Kidney tubule cell (primary cell): ENCODE measurements at places on chromosomes 7 and 10.

DNA sequence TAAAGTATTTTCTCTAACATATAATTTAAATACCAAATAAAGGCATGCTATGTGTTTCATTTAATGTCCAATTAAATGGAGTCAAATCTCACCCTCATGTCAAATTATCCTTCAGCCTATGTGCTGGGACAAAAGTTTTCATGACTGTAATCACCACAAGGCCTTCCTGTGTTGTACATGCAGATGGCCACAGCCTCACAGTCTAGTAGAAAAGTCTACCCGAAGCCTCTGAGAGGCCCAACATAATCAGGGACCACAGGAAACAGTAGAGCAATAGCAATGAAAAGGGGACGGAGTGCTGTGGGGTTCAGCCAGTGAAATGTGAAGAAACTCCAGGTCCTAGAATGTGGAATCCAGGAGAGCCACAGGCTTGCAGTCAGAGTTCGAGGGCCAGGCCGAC, 140.2 kb upstream of the KLF6 start:
- no peak for DNase-seq

DNA sequence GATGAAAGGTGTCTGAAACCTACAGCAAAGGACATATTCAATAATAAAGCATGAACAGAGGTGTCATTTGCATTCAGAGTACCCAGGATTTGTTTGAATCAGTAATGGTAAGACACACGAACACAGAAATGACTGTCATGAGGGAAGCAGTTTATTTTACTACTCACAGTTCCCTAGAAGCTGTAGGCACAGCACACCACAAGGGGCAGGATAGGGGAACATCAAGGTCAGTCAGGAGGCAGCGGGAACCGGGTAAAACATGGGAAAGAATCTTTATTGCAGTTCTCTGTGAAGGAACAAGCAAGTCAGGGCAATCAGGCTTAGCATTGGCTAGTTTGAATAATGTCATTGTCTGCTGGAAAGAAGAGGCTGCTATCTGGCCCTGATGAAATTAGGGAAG, 70.2 kb upstream of the PDSS1 start:
- DNase-seq = no peak

GRCh38 chr10:70694418-70695141, 22.3 kb downstream of the ADAMTS14 start:
- DNase-seq = peak; percentile 20

GRCh38 chr7:84701524-84702306, 485.1 kb downstream of the SEMA3D start:
- peak; percentile 87 for DNase-seq

GRCh38 chr7:140898786-140899536, 25.8 kb downstream of the BRAF start:
- no peak for DNase-seq

- no peak for DNase-seq
Measured at GRCh38 chr7:150848561-150849115, 3.7 kb upstream of the AOC1 start.

- DNase-seq = no peak
Measured at GRCh38 chr10:14086596-14086995, 244.1 kb downstream of the FRMD4A start.

DNA sequence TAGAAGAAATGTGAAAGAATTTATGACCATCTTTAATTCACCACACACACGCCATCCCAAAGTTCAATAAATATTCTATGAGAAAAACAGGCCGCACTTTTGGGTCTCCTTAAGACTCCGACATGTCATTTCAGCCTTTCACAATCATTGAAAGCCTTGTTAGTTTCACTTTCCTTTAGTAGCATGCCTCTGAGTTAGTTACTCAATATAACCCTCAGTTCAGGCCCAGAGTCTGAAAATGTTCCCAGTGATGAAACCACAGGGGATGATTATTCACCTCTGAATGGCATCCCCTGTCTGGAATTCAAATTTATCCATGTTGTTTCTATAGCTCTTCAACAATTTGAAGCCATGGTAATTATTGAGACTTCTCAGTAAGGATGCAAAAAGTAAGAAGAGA, 278.1 kb upstream of the NRP1 start:
- DNase-seq = peak; percentile 56

DNA sequence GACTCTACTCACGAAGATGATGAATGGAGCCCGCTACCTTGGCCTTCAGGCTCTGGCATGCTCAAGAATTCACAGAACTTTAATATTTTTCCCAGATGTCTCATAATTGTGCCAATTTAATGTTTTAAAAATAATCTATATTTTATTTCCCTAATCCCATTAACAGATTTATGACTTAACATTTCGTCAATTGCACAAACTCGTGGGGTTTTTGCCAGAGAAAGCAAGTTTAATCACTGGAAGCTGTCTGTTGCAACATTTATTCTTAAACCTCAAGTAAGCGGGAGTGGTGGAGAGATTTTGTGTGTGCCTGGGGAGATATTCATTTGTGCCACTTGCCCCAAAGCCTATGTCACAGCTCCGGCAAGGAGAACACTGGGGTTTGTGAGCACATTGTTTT, 117.9 kb downstream of the TEX36 start:
- DNase-seq = no peak

DNA sequence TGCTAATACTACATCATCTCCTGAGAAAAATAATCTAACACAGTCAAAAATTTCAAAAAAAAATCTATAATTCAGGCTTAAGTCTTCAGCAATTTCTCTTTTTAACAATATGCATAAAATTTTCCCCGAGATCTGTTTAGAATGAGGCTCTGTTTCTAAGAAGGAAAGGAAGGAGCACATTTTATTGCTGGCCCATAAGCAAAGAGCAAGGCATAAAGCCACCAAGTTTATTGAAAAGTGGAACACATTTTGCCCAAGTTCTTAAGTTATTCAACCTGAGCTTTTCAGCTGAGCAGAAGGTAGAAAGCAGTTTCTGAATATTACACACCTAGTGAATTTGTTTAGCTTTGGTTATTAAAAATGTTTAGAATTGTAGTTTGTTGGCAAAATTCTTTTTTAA, 73.9 kb downstream of the AGMO start:
- no peak for DNase-seq

DNA sequence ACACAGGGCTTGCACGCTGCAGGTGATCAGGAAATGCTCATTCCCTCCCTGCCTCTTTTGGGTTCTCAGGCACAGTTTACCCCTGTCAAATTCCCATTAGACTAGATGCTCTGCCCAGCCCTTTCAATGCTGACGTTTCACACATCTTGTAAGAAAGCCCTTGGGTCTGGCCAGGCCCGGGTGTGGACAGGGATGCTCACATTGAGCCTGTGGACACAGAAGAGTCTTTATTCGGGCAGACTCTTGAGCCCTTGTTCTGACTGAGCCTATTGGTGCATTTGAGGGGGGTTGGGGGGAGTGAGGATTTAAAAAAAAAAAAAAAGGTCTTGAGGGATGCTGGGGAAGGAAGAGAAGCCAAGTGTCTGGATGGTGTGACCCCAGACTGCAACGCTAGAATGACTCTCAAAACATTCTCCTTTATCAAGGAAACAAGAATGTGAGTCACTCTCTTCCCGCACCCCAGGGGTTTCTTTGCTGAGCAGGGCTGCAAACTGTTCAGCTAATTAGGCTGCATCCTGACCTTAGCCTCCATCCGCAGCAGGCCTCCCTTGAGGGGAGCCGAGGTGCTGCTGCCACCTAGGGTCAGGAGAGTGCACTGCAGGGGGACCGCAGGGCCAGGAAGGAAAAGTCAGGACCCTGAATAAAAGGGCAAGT, 53.6 kb upstream of the TMEM72 start:
- DNase-seq = peak; percentile 68

DNA sequence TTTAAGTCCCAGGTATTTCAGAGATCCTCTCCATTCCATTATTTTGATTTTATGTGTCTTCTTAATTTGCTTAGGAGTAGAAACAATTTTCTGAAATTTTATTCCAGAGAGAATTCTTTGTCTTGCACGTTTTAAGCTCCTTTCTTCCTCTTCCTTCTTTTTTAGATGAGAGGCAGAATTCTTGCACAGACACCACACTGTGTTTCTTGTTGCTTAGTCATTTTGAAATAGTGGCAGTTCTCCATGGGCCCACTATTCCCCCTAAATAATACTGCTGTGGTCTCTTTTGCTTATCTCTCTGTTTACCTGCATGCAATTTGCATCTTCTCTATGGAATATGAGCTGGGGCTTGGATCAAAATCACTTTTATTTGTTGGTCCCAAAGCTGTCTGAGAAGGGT, 54.3 kb upstream of the WAC start:
- DNase-seq = no peak

DNA sequence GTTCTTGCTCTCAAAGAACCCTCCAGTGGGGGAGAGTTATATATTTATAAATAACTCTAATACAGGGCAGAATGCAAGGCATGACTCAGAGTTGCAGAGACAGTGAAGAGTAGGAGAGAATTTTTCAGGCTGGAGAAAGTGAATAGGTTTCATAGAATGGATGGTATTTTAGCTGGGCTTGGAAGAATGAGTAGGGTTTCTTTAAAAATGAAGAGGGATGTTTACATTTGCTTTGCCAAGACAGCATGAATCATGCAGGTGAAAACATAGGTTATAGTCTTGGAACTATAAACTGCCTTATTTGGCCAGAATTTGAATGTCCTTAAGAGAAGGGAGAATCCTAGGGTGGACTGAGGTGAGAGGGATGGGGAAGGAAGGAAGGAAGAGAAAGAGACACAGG, 124.8 kb downstream of the CPED1 start:
- peak; percentile 17 for DNase-seq

DNA sequence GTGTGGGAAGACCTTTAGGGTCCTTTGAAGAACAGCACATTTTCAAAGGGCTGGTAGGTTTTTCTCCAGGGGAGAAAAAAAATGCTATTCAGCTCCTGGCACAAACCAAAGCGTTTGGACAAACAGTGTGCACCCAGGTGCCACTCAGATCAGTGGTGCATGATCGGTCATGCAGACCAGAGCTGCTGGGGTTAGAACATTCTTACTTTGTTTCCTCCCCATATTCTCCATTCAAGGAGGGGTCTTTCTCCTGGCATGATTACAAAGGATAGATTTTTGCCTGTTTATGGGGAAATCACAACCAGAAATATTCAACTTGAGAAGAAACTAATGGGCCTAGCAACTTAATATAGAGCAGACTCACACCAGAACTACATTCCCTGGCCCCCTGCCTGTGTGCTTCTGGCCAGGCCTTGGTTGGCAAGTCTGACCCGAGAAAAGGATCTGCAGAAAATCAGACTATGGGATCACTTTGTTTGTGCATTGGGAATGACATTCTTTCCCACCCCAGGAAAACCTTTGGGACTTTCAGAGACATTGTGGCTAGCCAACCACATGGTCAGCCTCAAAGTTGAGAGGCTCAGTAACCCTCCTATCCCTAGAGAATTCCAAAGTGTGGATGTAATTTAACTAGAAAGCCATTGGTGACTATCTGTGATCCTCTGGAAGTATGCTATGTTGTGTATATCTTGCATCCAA, 82.3 kb upstream of the FGL2 start:
- DNase-seq = peak; percentile 38

- DNase-seq = no peak
Measured at GRCh38 chr7:91717681-91718470, 162.6 kb downstream of the MTERF1 start.

- peak; percentile 74 for DNase-seq
Measured at GRCh38 chr10:119655566-119656001, 4.4 kb downstream of the BAG3 start.

GRCh38 chr10:15605740-15606369, 113.9 kb downstream of the ITGA8 start:
- no peak for DNase-seq

DNA sequence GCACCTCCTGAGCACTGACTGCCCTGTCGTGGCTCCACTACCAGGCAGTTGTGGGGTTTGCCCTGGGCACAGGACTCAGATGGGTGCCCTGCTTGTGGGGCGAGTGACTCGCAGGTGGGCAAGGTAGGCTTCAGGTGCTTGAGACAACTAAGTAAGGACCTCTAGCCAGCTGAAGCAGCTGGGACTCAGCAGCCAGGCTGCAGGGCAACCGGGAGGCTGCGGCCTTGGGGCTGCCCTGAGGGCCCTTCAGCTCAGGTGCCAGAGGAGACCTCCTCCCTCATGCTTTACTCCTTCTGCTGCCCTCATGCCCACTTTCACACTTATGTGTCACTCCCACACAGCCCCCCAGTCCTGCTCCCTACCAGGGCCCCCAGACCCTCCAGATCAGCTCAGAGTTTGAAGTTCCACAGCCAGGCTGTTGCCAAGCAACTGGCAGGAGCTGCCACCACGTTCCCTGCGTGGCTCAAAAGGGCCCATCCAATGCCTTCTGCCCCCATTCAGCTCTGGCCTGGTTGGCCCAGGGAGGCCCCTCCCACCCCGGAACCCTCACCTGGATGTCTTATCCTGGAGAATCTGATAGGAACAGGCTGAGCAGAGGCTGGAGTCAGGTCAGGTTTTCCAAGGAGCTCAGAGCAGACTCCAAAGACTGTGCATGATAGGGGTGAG, 10.0 kb downstream of the TLX1 start:
- no peak for DNase-seq

GRCh38 chr10:122543676-122544445, 16.7 kb upstream of the DMBT1 start:
- DNase-seq = no peak

DNA sequence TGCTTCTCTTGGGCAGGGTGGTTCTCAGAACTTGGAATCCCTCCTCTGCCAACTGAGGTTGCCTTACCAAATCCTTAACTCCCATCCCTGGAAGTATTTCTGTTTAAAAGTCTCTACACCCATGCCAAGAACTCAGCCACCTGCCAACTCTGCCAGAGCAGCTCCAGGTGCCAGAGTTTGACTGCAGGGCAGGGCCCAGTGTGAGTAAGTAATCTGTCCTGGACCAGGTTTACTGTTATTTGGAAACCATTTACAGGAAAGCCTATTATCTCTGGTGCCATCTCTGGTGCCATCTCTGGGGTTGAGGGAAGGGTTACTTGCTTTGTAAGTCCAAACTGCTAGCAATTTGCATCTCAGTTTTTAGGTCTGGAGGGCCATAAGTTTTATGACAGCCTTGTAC, 2.5 kb downstream of the TSPAN15 start:
- DNase-seq = no peak

DNA sequence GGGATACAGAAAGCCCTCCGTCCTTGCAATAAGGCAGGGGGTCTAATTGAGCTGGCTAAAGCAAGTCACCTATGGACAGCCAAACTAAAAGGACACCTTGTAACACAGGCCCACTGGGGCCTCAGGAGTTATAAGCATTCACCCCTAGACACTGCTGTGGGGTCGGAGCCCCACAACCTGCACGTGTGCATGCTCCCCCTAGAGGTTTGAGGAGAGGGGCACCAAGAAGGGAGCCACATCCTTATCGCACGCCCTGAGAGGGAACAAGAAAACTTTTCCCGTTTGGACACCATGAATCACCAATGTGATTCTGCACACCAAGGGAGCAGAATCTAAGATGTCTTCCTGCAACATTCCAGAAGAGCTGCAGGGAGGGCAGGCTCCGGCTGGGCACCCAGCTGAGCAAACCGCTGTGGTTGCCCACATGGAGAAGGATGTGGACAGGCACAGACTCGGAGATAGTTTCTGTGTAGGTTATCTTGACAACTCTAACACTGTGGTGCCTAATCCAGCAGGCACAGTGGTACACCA, 17.7 kb upstream of the TARP start:
- no peak for DNase-seq
